ENCODE measurements at places on chromosomes 2 and 18.

DNA sequence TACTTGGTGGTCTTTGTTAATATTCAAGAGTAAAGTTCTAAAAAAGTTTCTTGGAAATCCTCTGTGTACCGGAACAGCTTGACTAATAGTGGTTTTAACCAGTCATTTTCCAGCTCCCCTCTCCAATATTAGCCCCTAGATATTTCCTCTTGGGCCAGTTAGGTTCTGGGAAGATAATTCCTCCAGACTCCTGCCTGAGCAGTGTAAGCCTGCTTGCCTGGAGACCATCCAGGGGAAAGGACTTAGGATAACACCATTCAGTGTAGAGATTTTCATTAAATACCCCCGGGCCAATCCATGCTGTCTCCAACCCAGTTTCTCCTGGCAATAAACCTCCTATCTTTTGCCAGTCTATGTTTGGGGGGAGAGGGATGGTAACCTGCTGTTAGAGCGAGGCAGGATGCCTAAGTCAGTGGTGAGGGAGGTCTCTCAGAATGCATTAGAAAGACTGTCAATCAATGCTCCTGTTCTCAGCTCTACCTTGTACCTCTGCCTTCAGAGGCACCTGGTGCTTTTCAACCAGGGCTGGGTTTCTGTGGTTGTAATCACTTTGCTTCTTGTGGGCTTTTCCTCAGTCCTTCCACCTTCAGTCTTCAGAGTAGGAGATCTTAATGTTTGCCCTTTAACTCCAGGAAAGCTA is 186.4 kb downstream of the RNF152 start:
- DNase-seq: no peak

DNA sequence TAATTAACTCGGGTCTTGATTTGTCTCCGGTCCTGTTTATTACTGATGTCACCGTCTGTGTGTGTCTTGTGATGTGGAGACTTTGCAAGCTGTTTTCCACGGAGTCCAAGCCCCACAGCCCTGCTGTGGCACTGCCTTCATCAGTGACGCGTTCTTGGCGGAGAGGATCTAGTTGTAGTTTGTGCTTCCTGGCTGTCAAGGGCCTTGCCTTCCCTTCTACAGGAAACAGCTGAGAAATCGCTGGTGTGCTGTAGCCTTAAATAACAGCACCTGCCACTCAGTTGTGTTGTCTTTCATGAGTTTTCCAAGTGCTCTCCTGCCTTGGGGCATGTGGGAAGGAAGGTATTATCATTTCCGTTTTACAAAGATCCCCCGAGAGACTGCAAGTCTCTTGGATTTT is 26.3 kb downstream of the CTIF start:
- DNase-seq: no peak

GRCh38 chr2:208984376-208985090 is 439.3 kb upstream of the MAP2 start:
- no peak for DNase-seq

DNA sequence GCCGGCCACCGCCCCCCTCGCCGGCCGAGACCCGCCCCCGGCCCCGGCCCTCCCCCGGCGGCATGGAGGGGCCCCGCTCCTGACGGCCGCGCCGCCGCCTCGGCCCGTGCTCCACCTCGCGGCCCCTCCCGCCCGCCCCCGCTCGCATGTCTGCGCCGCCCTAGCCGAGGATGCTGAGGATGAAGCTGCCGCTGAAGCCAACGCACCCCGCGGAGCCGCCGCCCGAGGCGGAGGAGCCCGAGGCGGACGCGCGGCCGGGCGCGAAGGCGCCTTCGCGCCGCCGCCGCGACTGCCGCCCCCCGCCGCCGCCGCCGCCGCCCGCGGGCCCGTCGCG is 397 bp downstream of the ZCCHC2 start:
- DNase-seq: no peak

DNA sequence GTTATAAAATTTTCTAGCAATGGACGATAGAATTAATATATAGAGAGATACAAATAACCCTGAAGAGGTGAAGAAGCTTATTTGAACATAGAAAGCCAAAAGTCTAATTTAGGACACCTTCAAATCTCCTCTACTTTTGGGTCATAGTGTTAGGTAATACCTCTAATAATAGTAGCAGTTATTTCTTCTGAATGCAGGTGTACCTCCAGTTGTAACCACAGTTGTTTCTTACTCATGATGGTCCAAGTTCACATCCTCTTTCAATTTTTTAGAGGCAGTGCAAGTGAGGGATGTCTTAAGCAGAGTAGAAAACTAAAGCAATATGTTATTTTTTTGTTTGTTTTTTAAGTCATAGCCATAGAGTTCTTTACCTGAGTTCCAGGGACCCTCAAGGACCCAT is 429.5 kb downstream of the CCDC85A start:
- DNase-seq: no peak

DNA sequence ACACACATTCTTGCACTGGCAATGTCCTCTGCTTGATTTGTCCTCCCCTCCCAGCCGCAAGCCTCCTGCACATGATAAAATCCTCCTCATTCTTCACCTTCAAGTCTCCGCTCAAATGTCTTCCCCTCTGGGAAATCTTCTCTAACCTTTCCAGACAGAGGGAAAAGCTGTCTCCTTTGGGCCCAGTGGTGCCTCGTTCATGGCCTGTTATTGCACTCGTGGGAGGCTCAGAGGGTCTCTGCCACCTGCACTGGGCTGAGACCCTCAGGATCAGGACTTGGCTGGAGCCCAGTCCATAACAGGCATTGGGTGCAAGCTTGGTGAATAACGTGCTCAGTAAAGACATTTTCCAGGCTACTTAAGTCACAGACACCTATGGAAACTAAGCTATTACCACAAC is 68.6 kb downstream of the PTGR3 start:
- DNase-seq: no peak

DNA sequence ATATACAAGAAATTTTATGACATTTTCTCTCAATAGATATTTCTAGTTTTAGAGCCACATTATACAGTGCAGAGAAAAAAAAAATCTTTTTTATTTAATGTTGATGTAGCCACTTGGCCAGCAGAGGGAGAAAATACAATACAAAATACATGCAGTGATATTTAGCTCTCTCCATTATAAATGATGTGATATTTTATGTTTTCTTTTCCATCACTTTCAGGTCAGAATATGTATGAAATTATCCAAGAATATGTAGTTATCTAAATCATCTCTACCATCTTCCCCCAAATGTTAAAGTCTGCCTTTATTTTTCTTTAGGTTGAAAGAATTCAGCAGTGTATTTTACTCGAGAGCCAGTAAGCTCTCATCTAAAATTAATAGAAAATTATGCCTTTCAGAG is 533.6 kb upstream of the FSHR start:
- DNase-seq: no peak

GRCh38 chr18:36015629-36016028 is 43.1 kb downstream of the RMP24 start:
- DNase-seq: no peak

DNA sequence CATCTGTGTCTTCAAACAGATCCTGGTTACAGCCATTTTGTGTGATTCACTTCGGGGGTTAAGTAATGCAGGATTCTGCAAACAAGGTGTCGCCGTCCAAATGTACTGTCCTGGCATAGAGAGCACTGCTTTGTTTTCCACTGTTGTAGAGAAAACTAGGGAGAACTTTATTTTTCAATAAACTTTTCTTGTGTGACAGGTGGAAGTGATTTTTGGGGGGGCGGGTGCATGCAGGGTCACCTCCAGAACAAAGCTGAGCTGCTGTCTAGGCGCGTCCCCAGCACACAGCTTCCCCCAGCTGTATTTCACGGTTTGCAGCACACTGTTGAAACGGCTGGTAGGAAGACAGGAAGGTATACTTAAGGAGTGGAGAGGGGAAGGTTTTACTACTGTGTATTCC is 200.6 kb downstream of the MGAT5 start:
- no peak for DNase-seq

DNA sequence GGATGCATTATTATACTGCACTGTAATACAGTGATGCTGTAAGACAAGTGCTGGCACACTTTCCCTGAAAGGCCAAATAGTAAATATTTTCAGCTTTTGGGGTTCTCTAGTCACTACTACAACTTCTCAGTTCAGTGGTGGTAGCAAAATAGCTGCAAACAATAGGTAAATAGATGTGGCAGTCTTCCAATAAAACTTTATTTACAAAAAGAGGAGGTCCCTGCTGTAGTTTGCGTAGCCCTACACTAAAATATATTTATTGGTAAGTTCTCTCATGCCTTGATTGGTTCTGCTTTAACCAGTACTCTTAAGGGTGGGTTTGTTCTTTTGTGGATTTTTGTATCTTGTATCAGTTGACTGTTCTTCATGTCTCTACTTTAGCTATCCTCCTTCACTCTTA is 7.8 kb downstream of the GLS start:
- DNase-seq: no peak

- no peak for DNase-seq
These were observed 237.1 kb downstream of the GPD2 start for GRCh38 chr2:156673333-156673615.

DNA sequence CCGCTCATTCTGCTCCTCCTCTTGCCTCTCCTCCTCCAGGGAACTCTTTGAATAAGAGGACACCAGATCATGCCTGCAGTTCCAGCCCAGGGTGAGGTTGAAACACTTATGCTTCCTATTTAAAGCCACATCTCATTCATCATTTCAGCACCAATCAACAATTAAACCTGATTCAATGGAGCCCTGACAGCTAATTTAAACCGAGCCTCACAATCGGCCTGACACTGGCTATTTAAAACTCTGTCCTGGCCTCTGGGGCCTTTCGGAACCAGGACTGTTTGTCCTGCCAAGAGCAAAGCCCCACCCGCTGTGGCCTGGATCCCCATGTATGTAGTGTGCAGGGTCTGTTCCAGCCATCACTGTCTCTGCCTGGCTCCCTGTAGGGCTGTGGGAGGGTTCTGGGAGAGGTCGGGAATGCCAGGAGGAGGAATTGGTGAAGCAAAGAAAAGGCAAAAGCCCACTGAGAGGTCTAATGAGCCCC is 97.4 kb downstream of the MCFD2 start:
- no peak for DNase-seq

DNA sequence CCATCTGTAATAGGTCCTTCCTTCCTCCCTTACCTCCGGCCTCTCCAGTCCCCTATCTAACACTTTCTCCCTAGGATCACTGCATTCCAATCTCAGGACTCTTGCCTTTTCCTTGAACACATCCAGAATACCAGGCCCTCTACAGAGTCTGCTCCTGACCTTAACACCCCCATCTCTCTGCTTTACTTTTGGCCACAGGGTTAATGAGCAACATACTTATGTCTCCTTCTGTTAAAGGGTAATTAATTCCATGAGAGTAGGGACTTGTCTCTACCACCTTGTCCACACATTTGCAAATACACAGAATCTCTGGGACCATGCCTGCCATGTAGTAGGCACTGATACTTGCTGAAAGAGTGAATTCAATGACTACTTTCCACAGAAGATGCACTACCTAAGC is 94.9 kb downstream of the COBLL1 start:
- no peak for DNase-seq

DNA sequence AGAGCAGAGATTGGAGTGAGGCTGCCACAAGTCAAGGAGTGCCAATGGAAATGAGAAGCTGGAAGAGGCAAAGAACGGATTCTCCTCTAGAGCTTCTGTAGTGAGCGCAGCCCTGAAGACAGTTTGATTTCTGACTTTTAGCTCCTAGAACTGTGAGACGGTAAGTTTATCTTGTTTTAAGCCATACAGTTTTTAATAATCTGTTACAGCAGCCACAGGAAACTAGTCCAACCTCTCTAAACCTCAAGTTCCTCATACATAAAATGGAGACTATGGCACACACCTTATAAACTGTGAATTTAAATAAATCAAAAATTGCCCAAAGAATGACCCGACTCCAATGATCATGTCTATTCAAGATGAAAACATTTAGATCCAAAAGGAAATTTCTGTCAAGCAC is 596.5 kb downstream of the BCL11A start:
- DNase-seq: no peak

GRCh38 chr18:33836564-33836963 is 258.5 kb downstream of the ASXL3 start:
- DNase-seq: no peak

DNA sequence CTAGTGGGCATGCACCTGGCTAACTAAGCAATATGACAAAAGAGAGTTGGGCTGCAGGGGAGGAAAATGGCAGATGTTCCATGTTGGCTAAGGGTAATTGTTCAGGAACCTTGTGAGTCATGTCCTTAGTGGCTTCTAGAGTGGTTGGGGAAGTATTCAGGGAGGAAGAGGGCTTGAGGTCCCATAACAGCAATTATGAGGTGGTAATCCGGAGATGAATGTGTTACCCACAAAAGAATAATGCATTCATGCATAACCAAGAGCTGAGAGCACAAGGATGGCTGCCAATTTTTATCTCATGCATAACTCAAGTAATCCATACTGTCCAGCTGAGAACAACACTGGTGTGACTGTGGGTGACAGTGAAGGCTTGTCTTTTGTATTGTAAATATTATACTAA is 42.9 kb downstream of the TMEFF2 start:
- DNase-seq: no peak

- no peak for DNase-seq
These were observed 29.6 kb upstream of the SLC30A6 start for GRCh38 chr2:32136097-32136496.

GRCh38 chr2:128433911-128434550 is 115.4 kb upstream of the HS6ST1 start:
- no peak for DNase-seq

DNA sequence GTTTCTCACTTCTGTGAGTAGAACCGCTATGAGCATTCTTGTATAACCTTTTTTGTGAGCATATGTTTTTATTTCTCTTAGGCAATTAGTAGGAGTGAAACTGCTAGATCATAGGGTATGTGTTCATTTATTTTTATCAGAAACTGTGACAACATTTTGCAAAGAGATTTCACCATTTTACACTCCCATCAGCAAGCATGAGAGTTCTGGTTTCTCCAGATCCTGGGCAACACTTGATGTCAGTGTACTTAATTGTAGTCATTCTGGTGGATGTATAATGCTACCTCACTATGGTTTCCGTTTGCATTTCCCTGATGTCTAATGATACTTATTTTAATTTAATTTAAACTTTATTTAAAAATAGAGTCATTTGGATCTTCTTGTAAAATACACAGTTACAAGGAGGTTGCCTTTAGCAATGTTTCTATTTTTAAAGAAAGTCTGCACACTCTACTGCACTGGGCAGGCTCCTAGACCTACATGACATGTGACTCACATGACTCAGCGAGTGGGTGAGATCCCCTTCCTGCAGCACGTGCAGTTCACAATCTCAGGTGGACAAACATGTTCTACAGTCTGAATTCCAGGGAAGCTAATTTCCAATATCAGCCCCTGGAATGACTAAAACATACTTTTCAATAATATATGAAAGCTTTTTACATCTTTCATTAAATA is 127.0 kb upstream of the BCL2L11 start:
- no peak for DNase-seq

- DNase-seq: no peak
These were observed 29.7 kb downstream of the CCBE1 start for GRCh38 chr18:59667488-59667887.
